IMR-90 (cell line): ENCODE measurements at places on chromosomes 7 and 10. TPM values are rescaled to one million over a fixed set of nuclear protein-coding genes. Genes with fewer than 3 reads are reported as not detected.
A peak's percentile ranks its signal among the peaks of the same experiment; 100 is the strongest.

- no peak for DNase-seq
Observed at GRCh38 chr7:151340794-151341356, 737 bp upstream of the NUB1 start.

- DNase-seq, result no peak
Observed at GRCh38 chr7:67896721-67897120, 900.1 kb downstream of the TYW1 start.

DNA sequence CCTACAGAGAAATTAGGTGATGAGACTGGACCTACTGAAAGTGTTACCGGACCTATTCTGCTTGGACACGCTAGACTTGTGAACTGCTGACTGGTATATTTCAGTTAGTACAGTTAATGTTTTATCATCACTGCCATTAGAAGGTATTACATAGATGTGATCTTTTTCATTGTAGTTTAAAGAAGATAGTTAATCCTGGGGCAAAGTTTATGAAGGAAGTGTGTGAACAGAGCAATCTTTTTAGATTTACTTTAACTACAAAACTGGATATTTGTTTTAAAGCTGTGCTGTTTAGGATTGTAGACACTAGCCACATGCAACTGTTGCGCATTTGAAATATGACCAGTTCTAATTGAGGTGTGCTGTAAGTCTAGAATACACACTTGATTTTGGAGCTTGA lies 446.7 kb downstream of the AUTS2 start:
- no peak for DNase-seq

DNA sequence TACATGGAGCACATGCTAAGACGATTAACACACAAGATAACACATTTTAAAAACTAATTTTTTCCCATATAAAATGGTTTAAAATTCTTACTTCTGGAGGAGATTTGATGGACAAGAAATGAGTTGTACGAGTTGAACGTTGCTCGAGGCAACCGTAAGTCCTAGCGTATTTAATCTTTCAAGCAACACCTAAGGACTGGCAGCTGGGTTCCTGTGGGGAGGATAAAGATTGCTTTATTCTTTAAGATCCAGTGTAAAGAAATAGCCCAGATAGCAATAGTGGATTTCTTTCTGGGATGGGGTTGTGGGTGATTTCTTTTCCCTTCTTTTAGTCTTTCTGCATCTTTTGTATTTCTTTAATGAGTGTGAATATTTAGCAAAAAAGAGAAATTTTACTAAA lies 9.8 kb downstream of the TBXAS1 start:
- no peak for DNase-seq

GRCh38 chr10:70558871-70559810 lies 43.4 kb downstream of the PRF1 start:
- peak; percentile 34 for DNase-seq

- DNase-seq, result peak; percentile 53
Observed at GRCh38 chr7:35036361-35037171, 719 bp downstream of the DPY19L1 start.

GRCh38 chr10:29598851-29599311 lies 35.9 kb downstream of the SVIL start:
- DNase-seq, result peak; percentile 71

GRCh38 chr10:31136930-31137885 lies 105.5 kb upstream of the ZNF438 start:
- DNase-seq, result peak; percentile 69

- no peak for DNase-seq
Observed at GRCh38 chr7:153392726-153393125, 633.2 kb downstream of the ACTR3B start.

- DNase-seq, result no peak
Observed at GRCh38 chr10:436911-437665, 252.4 kb downstream of the DIP2C start.

- peak; percentile 77 for DNase-seq
Observed at GRCh38 chr10:113093188-113094113, 143.4 kb downstream of the TCF7L2 start.

DNA sequence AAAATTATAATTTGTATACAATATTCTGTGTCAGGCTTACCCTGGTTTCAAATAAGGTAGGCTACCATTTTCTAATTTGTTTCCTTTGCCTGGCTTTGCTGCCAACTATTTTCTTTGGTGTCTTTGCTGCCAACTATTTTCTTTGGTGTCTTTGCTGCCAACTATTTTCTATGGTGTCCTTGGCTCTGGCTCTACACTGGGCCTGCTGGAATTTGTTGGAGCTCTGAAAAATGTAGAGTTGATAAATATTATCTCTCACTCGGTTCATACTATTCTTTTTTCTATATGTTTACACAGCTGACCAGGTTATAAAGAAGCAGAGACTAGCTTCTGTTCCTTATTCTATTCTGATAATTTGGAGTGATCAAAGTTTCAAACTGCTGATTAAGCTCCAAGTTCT lies 768.0 kb upstream of the PHF14 start:
- DNase-seq, result no peak

DNA sequence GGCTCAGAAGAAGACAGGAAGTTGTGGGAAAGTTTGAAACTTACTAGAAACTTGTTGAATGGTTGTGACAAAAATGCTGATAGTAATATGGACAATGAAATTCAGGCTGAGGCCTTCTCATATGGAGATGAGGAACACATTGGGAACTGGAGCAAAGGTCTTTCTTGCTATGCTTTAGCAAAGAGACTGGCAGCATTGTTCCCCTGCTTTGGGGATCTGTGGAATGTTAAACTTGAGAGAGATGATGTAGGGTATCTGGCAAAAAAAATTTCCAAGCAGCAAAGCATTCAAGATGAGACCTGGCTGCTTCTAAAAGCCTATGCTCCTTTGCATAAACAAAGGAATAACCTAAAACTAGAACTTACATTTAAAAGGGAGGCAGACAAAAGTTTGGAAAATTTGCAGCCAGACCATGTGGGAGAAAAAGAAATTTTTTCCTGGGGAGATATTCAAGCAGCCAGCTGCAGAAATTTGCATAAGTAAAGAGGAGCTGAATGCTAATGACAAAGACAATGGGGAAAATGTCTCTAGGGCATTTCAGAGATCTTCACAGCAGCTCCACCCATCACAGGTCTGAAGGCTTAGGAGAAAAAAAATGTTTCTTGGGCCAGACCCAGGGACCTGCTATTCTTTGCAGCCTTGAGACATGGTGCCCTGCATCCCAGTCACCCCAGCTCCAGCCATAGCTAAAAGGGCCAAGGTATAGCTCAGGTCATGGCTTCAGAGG lies 16.5 kb upstream of the KCND2 start:
- DNase-seq, result no peak

GRCh38 chr10:93758891-93759410 lies 1.2 kb downstream of the LGI1 start:
- DNase-seq, result no peak

DNA sequence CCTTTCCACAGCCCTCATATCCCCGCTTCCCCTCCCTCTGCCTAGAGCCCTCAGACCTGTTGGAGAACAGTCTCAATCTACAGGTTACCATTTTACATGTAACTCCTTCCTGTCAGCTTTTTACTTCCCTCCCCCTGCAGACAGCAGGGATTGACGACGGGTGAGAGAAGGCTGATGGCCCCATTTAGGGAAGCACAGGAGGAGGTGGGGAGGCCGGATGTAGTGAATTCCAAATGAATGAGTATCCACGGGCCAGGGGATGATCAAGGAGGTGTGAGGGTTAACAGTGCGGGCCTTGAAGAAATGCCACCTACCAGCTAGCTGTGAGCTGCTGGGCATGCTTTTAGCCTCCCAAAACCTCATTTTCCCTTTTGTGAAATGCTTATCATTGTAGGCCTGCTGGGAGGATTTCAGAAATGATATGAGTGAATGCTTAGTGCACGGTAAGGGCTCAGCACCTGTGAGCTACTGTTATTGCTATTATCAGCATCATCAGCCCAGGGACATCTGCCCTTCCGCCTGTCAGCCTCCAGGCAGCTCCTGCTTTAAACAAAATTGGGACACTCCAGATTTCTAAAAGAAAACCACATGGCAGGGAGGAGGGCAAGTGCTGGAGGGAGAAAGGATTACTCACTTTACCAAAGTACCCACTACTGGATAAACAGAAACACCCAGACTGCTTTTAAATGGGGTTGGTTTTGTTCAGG lies 6.5 kb upstream of the NANOS1 start:
- DNase-seq, result peak; percentile 58

The SUN3 gene
- not detected in 2 replicates for total RNA-seq

The CPED1 gene
- total RNA-seq, result 96.8 and 102 TPM in 2 replicates

The SPRN gene
- 0.28 and 0.36 TPM in 2 replicates for total RNA-seq
